ENCODE measurements at places on chromosomes 1 and 21.

DNA sequence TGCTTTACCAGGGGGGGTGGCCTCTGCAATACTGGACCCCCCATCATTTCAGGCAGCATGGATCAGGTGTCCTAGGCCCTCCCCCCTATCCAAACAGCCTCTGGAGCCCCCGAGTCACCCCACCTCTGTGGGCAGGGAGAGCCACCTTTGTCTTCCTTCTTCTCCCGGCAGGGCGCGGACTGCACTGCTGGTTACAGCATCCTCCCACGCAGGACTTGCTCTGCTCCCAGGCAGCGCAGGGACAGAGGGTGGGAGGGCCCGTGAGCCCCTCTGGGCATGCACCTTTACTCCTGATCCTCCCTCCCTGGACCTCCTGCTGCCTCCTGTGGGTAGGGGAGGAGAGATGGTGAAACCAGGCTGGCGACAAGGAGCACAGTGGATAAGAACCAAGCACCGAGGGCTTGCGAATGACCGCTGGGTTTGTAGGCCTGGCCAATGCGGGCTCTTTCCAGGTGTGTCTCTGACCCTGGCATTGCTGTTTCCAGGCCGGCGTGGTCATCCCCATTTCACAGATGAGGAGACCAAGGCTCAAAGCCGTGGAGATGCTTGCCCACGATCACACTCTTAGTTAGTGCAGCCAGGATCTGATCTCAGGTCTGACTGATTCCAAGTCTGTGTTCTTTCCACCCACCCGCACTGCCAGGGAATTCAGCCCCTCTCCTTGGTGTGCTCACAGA, 73.6 kb upstream of the TARDBP start:
- DNase-seq, result no peak

- no peak for DNase-seq
Observed at GRCh38 chr1:63326473-63327380, 4.4 kb downstream of the FOXD3 start.

DNA sequence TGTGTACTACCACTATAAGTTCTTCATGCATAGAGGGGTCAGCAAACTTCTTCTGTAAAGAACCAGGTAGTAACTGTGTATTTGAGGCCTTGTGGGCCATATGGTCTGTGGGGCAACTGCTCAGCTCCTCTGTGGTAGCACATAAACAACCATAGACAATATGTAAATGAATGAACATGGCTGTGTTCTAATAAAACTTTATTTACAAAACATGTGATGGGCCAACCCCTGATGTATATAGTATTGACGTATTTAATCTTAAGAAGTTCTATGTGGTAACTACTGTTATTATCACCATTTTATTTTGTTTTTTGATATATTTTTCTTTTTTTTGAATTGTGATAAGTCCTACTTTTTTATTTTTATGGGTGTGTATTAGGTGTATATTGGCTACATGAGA, 15.4 kb downstream of the TRAF5 start:
- no peak for DNase-seq

DNA sequence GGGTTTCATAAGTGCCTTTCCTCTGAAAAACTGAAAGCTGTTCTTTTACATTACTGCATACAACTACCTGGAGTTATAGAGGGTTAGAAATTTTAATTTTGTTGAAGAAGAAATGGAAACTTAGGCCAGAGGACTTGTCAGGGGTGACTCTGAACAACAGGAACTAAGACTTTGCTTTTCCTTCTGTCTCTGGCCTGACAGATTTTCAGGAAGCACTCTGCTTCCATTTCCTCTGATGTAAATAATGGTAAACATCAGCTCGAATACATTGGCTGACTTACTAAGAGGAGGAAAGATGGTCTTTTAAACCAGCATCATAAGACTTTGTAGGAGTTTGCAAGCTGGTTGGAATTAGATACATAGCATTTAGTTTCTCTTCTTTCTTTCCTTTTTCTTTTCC, 27.1 kb upstream of the PLEKHM2 start:
- DNase-seq, result no peak

GRCh38 chr1:8540261-8540941, 222.5 kb downstream of the SLC45A1 start:
- no peak for DNase-seq

DNA sequence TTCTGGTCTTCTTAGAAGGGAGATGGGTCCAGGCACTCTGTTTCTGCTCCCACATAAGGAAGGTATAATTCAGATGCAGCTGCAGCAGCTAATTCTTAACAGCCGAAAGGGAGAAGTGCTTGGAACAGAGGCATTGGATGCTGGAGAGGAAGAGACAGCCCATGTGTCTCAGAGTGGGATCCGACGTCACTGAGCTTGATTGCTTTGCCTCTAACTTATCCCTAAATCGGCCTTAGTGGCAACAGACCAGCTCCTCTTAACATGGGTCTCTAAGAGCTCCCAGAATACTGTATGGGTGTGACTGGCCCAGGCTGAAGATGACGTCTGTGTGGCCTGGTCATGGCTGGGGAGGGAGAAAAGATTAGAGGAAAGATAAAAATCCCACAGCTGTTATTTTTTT, 40.7 kb upstream of the KCND3 start:
- DNase-seq, result no peak

DNA sequence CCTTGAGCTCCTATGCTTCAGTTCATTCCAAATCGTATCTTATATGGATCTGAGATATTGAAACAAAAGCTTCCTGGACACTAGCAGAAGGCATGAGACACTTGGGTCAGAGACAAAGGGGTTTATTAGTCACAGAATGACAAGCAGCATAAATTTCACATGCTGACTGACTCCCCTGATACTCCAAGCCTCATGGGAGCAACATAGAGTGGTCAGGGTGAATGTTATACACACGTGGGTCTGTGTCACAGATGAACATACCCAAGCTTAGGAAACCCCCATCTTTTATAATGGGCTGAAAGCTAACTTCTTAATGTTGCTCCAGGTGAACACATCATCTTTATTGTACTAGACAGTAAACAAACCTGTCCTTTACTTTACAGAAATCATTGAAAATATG, 599.9 kb upstream of the RGS18 start:
- no peak for DNase-seq

DNA sequence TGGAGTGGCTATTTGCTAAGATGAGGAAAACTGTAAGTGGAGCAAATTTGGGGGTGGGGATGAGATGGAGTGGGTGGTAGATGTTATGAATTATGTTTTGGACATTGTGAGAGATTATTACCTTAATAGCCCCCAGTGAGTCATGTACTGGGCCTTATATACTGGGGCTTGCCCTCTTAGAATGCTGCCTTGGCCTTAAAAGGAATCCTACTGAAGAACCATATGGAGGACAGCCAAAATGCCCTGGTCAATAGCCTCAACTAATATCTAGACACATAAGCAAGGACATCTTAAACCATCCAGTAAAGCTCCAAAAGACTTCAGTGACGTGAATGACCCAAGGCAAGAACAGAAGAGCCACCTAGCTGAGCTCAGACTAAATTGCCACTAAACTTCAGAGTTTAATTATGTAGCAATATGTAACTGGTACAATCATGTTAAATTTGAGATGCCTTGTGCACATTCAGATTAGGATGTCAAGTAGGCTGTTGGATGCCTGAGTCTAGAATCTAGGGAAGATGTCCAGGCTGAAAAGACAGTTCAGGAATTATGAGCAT, 13.9 kb upstream of the IGSF3 start:
- DNase-seq, result no peak

DNA sequence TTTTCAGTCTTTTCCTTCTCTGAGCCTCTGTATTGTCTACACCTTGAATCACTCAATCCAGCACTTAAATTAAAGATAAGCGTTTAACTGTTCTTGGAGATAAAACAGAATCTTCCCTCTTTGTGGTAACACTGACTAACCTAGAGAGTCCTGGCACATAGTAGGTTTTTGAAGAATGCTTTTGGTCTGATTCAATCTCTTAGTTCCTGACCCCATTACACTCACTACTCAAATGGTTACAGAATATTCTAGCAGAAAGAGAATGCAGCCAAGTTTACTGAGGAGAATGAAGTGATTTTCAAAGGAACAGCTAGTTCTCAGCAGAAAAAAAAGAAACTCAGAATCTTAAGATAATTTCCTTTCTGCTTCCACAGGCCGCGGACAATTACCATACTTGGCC, 309.2 kb upstream of the PRMT6 start:
- no peak for DNase-seq

GRCh38 chr1:205442051-205442725, 13.7 kb downstream of the BLACAT1 start:
- no peak for DNase-seq

DNA sequence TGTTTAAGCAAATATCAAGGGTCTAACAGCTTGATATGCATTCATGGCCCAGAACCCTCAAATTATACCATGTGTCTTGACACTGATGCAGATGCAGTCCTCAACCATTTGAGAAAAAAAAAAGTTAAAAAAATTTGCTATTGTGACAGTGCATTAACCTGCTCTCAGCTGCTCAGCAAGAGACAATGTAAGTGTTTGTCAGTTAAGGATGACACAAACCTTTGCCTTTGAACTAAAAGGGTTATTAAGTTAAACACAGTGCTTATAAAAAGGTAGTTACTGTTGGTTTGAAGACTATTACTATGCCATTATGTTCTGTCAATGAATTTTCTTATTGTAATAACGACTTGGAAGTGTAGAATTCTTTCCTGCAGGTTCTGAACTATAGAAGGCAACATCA, 655.6 kb upstream of the NEGR1 start:
- DNase-seq, result no peak

- DNase-seq, result no peak
Observed at GRCh38 chr1:205974712-205975111, 28.5 kb downstream of the RAB7B start.

DNA sequence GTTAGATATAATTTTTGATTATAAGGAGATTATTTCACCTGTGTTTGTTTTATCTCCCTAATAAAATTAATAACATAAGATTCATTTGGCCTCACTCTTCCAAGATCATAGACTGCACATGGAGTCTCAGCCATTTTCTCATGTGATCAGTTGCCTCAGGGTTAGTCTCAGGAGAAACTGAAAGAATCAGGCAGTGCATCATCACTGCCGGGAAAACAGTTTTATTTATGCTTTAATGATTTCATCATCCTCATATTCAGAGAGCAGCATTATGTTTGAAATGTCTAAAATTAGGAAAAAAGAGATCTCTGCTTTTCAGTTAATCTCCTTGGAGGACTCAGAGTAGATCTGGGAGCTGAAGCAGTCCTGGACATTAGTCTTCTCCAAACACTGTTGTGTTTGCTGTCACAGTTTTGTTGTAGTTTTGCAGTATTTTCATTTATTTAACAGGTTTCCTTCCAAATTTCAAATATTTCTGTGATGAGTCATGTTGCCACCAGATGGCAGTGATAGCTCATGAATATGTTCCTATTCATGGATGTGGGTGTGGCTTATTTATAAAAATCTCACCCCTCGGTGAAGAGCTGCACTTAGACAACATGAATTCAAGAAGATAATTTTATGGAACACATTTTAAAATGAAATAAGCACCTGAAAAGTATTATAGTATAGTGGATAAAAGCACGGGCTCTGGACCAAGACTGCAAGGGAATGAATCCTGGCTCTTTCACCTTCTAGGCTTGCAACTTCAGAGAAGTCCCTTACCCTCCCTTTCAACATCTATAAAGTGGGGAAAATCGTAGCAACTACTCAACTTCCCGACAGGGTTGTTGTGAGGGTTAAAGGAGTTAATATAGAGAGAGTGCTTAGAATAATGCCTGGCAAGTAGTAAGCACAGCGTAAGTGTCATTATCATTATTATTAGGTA, 31.2 kb downstream of the CHD1L start:
- peak; percentile 46 for DNase-seq

DNA sequence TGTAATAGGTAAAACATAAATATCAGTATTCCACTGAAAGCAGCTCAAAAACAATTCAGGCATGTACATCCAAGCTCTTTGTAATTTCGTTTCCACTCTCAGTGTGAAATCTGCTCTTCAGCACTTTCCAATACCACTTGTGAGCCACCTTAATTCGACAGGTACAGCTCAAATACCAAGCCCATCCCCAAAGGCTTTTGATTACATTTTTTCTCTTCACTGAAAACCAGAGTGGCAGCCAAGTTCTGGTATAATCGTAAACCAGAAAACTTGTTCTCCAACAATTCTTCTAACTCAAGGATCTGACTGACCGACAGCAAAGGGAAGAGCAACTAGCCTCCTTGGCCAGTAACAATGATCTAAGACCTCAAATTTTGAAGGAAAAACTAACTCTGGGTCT, 36.8 kb downstream of the FBXO42 start:
- DNase-seq, result no peak

DNA sequence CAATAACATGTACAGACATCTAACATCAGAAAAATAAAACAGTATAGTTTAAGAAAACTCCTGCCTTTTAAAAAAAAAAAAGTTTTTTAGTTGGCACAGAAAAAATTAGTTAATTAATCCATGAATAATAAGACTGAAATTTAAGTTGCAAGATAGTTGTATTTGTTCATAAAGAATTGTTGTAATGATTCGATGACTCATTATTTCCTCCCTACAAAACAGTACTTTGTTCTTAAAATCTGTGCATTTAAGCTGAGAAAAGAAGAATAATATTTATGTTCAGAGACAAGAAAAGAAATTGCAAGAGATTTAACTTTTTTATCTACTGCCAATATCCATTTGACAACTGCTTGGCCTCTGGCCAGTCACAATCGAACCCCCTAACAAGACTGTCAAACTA, 894.7 kb downstream of the ADGRL2 start:
- no peak for DNase-seq

DNA sequence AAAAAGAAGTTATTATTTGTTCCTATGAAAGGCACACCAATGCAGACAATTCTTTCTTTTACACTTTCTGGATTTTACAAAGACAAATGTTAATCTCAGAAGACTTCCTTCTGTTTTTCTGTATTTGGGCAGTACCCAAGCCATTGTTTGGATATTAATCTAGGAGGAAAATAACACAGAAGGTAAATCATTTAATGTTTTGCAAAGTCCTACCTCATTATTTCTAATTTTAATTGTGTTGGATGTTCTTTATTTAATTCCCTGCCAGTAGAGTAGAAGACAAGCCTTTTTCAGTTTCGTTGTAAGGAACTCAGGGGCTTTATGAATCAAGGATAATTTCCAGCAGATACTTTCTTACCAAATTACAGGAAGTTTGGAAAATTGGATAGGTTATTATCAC, 118.3 kb downstream of the VPS13D start:
- no peak for DNase-seq
